ENCODE measurements at places on chromosomes 16 and 17.

DNA sequence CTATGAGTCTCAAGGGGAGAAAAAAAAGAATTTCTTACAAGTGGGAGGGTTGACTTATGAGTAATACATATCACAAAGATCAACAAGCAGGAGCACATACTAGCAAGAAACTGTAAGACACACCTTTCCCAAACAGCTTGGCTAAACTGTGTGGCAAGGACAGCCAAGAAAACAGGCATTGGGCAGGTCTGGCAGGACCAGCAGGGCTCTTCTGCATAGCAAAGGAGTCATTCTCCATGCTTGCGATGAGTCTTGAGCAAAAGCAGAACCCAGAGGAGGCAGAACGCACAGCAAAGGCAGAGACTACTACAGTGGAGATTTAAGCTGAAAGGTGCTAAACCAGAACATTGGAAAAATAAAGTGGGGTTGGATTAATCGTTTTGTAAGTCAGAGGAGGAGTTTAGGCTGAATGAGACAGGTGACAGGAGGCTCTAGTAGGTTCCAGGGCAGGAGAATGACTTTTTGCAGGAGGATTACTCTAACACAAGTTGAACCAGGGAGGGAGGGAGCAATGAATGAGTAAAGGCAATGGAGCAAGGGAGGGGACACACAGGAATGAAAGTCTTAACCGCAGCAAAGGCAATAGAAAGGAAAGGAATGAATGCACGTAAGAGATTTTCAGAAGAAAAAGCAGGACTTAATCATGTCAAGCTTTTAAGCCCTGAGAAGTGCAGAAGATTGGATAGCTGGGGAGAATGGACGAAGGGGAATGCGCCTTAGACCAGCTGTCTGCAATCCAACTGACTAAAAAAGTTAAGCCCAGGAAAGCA lies 2.7 kb downstream of the N4BP1 start:
- DNase-seq: no peak

GRCh38 chr17:49494986-49495841 lies at the start of gene NGFR:
NGFR (plus strand) TSS chr17:49495293; CDS start chr17:49495418, 125 bp downstream.
- peak; percentile 39 for DNase-seq

DNA sequence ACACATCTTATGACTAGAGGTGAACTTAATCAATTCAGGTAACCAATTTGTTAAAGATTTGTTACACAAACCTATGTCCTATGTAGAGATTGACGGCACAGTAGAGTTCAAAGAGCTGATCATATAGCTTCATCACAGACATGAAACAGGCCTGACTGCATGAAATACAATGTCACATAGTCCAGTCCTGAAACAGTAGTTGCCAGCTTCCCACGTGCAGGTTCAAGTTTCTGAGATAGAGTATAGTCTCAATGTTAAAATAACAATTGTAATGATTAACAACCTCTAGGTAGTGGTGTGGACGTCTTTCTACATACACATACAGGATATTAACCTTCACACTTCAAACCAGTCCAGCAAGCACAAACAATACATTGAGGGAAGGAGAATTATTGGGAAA lies 640.7 kb upstream of the SOX9 start:
- DNase-seq: no peak

DNA sequence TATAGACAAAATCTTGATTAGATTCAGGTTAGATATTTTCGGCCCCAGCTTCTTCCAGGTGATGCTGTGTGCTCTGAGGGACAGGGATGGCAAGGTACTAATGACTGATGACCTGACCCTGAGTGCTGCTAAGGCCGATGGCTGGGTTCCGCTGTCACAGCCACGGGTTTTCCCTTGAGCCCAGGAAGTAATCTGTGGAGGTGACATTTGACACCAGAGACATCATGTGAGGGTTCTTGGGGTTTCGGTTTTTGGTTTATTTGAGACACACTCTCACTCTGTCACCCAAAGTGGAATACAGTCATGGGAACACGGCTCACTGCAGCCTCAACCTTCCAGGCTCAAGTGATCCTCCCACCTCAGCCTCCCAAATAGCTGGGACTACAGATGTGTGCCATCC lies 9.8 kb downstream of the OTOP3 start:
- DNase-seq: no peak
